CD8-positive, alpha-beta memory T cell (primary cell): ENCODE measurements at places on chromosomes 2 and 18.

- DNase-seq, result no peak
Measured at GRCh38 chr18:23307567-23308295, 145.4 kb upstream of the RIOK3 start.

GRCh38 chr2:97741686-97742085 lies 28.3 kb downstream of the ZAP70 start:
- DNase-seq, result no peak

GRCh38 chr2:112814278-112814677 lies 22.3 kb downstream of the IL1B start:
- no peak for DNase-seq

DNA sequence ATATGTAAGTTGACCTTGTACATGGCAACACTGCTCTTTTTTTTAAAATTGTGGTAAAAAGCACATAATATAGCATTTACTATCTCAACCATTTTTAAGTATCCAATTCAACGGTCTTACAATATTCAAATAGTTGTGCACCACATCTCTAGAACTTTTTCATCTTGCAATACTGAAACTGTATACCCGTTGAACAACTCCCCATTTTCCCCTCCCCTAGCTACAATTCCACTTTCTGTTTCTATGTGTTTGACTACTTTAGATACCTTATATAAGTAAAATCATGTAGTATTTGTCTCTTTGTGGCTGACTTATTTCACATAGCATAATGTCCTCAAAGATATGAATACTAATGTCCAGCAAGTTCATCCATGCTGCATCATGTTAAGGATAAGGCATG lies 452.1 kb downstream of the TXNL1 start:
- DNase-seq, result no peak

- DNase-seq, result no peak
Measured at GRCh38 chr18:9586814-9587213, 27.5 kb downstream of the PPP4R1 start.

DNA sequence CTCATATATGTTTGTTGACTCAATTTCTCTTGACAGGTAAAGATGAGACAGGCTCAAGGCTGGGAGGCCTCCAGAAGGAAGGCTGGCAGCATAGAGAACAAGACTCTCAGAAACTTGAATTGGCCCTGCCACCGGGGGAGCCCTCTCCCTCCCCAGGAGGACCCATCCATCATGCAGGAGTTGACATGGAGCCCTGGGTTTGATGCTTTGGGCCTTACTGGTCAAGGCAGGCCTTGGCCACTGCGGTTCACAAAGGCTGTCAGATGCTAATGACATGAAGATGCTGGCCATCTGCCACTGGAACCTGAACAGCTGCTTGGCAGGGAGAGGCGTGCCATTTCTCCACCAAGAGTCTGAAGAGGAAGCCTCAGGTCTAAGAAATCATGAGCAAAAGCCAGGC lies 193.6 kb downstream of the MTCL1 start:
- no peak for DNase-seq
